ENCODE measurements at places on chromosomes 6 and 20.

DNA sequence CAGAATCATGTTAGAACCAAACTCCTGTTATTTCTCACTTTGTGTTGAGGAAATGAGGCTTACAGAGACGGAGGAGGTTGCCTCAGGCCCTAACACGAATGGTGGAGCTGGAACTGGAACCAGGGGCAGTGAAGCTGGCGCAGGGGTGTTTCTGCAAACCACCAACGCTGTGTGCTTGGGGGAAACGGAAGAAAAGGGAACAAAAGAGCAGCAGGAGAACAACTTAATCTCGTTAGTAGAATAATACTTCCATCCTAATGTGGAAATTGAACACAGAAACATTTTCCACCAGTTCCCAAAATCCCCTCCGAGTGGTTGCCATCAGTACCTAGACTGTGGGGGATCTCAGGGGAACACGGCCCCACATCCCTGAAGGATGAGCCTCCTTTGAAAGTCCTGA lies 103.4 kb upstream of the FRMD1 start:
- no peak for DNase-seq

- no peak for DNase-seq
Measured at GRCh38 chr6:4426968-4427367, 291.6 kb upstream of the ECI2 start.

DNA sequence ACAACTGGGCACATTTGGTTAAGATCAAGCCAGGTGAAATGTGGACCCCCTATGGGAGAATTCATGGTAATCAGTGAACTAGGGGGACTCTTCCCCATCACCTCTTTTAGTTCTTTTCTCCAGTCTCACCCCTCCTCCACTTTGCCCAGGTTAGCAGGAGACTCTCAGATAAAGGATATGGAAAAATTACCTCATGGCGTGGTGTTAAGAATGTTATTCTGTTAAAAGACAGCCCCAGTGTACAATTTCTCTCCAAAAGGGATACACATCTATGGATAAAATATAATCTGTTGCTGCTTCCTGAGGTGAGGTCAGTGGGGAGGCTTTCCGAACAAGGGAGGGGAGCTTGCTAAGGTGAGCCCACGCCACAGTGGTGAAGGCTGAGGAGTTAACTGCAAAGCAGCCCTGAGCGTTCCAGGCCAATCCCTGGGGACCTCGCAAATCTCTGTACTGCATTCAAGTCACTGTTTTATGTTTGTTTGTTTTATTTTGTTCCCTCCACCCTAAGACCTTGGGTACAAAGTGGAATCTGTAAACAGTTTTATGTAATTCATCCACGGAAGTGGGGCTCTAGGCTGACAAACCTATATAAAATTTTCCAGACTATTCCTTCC lies 52.0 kb downstream of the ADGRF1 start:
- no peak for DNase-seq

DNA sequence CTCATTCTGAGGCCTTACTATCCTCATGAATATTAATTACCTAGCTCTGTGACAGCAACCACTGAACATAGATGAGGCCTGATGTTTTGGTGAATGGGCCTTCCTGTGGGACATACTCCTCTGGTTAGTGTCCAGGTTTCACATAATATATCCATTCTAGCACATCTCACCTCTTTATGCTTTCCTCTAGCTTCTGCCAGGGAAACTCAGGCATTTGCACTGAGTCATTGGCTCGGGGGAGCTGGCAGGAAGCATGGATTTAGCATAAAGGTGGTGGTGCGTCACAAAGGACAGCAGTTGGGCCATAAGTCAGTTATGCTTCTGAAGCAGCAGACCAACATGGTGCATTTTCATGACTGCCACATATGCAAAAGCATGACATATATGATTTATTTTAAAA lies 37.5 kb upstream of the TMEM170B start:
- DNase-seq: no peak

DNA sequence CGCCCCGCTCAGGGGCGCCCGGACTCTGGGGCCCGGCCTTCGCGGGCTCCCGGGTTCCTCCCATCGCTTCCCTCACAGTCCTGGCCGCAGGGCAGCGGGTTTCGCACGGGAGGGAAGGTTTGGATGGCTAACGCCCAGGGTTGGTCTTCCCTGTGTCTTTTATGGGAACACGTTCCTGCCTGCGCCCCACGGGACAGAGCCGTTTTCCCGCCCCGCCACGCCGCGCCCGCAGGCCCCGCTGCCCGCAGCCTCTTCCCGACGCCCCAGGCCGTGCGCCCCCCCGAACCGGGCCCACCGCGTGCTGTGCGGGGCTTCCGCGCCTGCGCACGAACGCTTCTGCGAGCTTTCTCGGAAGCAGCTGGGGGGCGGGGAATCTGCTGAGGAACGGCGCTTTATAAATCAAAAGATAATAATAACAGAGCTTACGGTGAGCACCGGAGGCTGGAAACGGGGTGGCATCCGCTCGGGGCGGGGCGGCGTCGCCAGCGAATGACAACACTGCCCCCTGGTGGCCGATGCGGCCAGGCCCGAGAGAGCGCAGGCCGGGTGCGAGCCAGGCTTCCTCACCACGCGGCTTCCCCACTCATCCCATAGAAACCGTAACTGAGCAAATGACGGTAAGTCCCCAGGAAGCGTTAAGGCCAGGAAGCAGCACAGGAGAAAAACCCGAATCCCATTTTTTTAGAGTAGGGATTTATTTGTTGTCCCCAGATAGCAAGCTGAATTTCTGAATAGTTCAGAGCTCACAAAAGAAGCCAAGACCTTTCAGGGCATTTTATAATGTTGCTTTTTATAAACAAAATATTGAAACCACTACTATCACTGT lies 116.4 kb downstream of the MYLK4 start:
- peak; percentile 80 for DNase-seq

All from NCI-H1930 (cell line).